ENCODE measurements at places on chromosomes 3 and 15.

DNA sequence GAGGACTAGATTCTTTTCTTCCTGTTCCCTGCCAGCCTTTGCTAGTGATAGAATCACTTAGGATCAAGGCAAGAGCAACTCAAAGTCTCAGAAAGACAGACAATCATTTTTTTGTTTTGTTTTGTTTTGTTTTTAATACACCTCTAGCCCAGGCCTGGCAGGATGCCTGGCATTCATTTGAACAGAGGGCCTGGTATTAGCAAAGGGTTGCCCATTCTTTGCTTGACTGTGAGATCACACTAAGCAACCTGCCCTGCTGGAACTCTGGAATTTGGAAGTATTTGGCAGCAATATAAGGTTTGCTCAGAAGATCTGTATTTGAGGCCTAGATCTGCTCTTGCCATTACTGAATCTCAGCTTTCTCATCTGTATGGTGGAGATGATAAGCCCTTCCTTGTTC is 21.8 kb upstream of the ATP13A5 start:
- no peak for DNase-seq

DNA sequence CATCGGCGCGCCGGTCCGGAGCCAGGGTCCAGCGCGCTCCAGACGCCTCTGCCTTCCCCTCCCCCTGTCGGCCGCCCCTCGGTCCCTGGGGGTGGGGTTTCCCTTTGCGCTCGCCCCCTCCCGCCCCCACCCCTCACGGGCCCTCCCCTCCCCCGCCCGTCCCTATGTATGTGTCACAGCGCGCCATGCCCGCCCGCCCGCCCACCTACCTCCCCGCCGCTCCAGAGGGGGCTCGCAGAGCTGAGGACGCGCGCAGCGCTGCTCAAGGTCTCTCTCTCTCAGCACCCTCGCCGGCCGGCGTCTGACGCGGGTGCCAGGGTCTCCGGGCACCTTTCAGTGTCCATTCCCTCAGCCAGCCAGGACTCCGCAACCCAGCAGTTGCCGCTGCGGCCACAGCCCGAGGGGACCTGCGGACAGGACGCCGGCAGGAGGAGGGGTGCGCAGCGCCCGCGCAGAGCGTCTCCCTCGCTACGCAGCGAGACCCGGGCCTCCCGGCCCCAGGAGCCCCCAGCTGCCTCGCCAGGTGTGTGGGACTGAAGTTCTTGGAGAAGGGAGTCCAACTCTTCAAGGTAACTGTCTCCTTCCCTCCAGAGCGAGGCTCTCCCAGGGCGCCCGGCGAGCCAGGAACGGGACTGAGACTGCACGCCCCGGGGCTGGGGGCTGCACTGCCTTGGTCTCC is at the start of gene ACAN:
ACAN (plus strand) TSS at position 196 of the 679 bp plus-strand sequence. CDS start 32,771 bp downstream, outside the sequence.
- DNase-seq, result no peak

DNA sequence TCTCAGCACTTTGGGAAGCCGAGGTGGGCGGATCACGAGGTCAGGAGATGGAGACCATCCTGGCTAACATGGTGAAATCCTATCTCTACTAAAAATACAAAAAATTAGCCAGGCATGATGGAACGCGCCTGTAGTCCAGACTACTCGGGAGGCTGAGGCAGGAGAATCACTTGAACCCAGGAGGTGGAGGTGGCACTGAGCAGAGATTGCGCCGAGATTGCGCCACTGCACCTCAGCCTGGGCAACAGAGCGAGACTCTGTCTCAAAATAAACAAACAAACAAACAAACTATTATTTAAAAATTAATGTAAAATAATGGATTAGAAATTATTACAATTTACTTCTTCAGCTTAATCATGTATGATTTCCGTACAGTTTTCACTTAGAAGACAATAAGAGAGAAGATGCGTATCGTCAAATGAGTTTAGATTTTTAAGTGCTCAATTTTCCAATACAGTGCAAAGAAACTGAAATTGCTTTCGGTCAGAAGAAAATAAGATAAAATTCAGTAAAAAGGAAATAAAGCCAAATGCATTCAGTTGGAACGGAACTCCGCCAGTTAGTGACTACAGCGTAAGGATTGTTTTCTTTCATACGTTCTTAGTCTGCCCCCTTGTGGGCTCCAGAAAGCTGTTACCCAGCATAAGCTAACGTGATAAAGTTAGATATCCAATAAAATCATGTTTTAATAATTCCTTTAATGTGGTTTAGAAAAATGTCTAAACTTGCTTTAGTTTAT is 24.8 kb downstream of the AADAC start:
- DNase-seq, result no peak

- DNase-seq, result no peak
Observed at GRCh38 chr3:81723732-81724313, 37.6 kb downstream of the GBE1 start.

GRCh38 chr15:69525543-69525942 is 72.9 kb downstream of the RPLP1 start:
- DNase-seq, result no peak

GRCh38 chr15:43086551-43086950 is 19.3 kb downstream of the UBR1 start:
- no peak for DNase-seq

GRCh38 chr15:29014493-29014892 is 128.7 kb downstream of the APBA2 start:
- no peak for DNase-seq

- no peak for DNase-seq
Observed at GRCh38 chr15:60337076-60337475, 60.7 kb downstream of the ANXA2 start.

GRCh38 chr15:57789225-57789624 is 82.7 kb downstream of the POLR2M start:
- no peak for DNase-seq

- DNase-seq, result no peak
Observed at GRCh38 chr15:58114812-58115211, 23.4 kb upstream of the AQP9 start.

GRCh38 chr3:197368330-197368729 is 69.9 kb upstream of the DLG1 start:
- no peak for DNase-seq

GRCh38 chr3:71518089-71518488 is 65.4 kb downstream of the FOXP1 start:
- DNase-seq, result no peak

- DNase-seq, result no peak
Observed at GRCh38 chr15:28060005-28060404, 39.1 kb downstream of the OCA2 start.

- peak; percentile 22 for DNase-seq
Observed at GRCh38 chr3:127457094-127457475, 133.4 kb downstream of the TPRA1 start.

GRCh38 chr3:136750209-136750896 is 1.8 kb downstream of the STAG1 start:
- no peak for DNase-seq

GRCh38 chr3:5430701-5431100 is 243.2 kb downstream of the EDEM1 start:
- DNase-seq, result no peak

DNA sequence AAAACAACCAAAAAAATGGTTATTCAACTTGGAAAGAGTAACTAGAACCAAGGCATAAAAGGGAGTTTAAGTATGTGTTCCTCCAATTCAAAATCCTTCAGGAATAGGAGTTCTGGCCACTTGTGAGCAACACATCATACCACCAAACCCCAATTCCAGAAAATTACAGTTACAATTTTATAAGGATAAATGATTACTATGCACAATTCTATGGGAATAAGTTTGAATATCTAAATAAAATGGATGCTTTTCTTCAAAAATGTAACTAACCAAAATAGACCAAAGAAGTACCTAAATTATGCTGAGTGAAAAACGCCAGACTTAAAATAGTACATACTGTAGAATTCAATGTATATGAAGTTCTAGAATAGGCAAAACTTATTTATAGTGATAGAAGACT is 4.6 kb downstream of the HLTF start:
- no peak for DNase-seq

DNA sequence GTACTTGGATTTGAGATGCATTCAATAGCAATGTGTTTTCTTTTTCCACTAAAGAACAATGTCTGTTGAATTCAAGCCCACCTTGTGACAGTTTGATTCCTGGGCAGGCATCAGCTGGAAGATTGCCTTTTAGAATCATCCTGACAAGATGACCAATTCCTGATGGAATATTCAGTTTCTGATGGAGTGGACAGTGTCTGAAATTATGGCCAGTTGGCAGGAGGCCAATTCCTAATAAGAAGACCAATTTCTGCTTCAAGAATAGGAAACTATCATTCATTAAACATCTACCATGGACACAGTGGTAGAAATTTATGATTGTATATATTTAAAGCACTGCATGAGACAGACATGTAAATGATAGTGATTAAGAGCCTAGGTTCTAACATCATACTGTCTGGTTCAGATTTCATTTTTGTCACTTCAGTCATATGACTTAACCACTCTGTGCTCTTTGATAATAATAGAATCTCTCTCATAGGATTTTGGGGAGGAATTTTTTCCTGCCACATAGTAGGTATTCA is 133.6 kb downstream of the CLSTN2 start:
- no peak for DNase-seq

GRCh38 chr15:99917252-99917651 is 184.0 kb upstream of the LYSMD4 start:
- DNase-seq, result no peak

DNA sequence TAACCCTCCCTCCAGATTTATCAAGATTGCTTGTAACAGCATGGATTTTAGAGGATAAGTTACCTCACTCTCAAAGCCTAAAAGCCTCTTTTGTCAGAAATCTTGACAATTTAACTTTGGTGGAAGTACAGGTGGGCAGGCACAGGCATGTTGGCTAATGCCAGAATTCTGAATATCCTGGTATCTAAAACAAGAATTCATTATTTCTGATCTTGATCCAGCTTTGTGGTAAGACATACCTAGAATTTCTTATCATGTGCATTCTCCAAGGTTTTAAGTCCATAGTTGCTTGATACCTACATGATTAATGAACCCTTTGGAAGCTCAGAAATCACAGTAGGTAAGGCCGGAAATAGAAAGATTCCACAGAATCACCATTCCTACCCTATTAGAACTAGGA is 109.9 kb upstream of the TTC14 start:
- no peak for DNase-seq

- no peak for DNase-seq
Observed at GRCh38 chr3:151120409-151120808, 34.9 kb downstream of the MED12L start.

DNA sequence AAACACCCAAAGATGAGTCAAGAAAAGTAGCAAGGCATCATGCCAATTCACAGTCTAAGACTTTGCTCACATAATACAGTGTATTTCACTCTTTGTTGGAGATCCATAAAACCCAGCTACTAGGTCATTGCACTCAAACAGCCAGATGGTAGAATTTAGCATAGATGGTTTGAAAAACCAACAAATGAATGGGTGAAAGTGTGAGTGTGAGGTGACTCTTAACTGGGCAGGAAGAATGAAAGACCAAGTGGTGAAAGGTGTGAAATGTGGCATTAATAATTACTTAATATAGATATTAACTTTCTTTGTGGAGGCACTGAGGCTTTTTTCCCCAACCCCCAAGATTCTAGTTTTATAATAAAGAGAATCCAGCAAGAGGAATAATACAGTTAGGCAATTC is 159.5 kb downstream of the SQOR start:
- no peak for DNase-seq

GRCh38 chr3:130851277-130851676 is 42.6 kb upstream of the ATP2C1 start:
- no peak for DNase-seq
